ENCODE measurements at places on chromosomes 7 and 10. TPM values are rescaled to one million over a fixed set of nuclear protein-coding genes. Genes with fewer than 3 reads are reported as not detected.

DNA sequence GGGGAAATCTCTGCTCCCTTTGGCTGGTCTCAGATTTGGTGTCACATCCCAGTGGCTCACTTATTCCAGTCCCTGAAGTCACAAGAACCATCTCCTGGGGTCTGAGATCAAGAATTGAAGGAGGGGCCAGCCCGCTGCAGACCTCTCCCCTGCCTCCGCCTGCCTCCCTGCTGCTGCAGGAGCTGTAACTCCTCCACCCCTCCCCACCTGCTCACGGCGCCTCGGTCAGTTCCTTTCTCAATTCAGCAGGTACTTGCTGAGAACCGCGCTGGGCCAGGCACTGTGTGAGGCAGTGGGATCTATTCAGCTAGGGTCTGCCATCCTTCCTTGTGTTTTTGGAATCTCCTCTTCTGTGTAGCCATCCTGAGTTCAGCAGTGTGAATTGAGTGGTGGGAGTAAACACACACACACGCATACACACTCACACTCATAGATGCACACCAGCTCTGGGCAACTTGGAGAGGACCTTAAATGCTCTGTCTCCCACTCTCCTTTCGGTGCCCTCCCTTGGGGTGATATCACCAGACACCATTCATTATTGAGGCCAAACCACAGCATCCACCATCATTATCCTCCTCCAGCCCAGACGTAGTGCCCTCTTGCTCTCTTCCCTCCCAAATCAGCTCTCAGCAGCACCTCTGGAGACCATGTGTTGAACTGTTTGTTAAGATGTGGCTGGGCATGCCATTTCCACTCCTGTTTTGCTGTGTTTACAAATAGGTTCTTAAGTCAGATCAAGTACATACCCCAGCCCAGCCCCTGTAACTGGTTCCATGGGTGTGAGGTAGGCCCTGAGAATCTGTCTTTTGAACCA is 22.0 kb upstream of the ANKRD2 start:
- DNase-seq, result no peak

- DNase-seq, result no peak
Measured at GRCh38 chr10:12081470-12081869, 12.7 kb downstream of the DHTKD1 start.

- DNase-seq, result no peak
Measured at GRCh38 chr10:42941295-42941644, 135.6 kb upstream of the RET start.

The CALCR gene
- not detected for total RNA-seq

The RAMP3 gene
- total RNA-seq, result not detected

The AGBL3 gene
- total RNA-seq, result 1.3 TPM
